ENCODE measurements at places on chromosomes 6 and 20.

DNA sequence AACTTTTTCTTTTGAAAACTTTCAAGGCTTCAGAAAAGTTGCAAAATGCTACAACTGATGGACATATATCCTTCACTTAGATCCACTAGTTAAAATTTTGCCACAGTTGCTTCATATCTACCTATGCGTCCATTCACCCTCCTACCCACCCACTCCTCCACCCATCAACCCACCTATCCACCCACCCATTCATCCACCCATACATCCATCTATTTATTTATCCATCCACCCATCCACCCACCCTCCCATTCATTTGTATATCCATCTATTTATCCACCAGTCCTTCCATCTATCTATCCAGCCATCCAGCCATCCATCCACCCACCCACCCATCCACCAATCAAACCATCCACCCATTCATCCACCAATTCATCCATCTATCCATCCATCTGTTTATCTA, 13.6 kb downstream of the BPIFB4 start:
- no peak for DNase-seq

DNA sequence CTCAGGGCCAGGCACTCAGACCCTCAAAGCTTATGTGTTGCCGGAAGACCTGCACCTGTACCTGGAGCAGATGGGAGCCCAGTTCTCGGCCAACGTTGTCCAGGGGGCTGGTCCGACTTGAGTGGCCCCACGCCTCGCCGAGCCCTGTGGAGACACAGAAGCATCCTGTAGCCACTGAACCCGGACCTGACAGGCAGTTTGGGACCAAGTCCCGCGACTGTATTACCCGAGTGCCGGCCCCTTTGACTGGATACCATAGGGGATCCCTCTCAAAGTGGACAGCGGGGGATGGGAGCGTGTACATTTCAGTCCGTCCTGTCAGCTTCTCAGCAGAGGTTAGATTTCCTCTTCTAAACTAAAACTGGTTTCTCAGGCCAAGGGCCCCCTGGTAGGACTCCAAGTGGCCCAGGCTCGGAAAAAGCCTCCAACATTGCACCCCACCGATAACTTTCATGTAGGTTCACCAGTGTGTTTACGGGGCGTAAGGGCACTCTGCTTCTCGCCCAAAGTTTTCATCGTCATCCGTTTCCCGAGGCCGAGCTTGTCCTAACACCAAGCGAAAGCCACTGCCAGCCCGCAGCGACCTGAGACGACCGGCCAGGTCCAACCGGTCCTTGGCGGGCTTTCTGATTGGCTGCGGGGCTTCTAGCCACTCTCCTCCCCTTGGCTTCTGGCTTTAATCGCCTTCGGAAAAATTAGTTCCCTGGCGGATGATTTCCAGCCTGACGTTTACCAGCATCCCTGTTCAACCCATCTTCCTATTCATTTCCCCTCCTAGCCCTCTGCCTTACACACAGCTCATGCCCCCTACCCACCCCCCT, 10.8 kb downstream of the SIM1 start:
- DNase-seq: no peak

GRCh38 chr6:74073429-74073828, 377.4 kb downstream of the CD109 start:
- no peak for DNase-seq

DNA sequence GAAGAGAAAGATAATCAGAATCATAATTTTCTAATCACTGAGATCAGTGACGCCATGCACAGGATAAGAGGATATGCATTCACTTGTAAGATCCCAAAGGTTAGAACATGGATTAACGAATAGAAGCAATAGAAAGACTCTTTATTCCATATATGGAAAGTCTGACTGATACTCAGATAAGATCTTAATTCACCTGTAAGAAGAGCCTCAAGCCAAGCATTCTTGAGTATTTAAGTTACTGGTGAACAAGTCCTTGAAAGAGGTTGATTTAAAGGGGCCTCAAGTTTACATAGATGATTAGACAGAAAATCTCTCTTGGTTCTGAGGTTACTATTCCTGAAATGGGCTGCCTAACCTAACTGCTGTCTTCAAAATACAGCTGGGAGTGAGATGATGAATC, 53.8 kb upstream of the MTRF1L start:
- DNase-seq: no peak

DNA sequence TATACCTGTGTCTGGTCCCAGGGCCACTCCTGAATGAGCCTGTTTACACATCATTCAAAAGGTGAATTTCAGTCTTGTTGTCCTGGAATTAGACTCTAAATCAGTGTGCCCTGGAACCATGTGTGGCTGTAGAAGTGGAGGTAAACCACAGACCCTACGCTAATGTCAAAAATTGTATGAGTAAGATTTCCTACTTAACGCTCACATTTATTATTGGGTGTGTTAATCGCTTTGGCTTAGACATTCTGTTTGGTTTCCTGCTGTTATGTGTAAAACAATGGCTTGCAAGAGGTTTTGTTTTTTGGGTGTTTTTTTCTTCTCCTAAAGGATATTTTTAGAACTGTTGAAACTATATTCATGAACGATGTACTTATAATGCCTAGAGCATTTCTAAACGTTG, 19.3 kb downstream of the PLCB1 start:
- peak; percentile 12 for DNase-seq

GRCh38 chr20:54625497-54625896, 150.1 kb downstream of the DOK5 start:
- DNase-seq: no peak
